ENCODE measurements at places on chromosomes 7 and 10.

DNA sequence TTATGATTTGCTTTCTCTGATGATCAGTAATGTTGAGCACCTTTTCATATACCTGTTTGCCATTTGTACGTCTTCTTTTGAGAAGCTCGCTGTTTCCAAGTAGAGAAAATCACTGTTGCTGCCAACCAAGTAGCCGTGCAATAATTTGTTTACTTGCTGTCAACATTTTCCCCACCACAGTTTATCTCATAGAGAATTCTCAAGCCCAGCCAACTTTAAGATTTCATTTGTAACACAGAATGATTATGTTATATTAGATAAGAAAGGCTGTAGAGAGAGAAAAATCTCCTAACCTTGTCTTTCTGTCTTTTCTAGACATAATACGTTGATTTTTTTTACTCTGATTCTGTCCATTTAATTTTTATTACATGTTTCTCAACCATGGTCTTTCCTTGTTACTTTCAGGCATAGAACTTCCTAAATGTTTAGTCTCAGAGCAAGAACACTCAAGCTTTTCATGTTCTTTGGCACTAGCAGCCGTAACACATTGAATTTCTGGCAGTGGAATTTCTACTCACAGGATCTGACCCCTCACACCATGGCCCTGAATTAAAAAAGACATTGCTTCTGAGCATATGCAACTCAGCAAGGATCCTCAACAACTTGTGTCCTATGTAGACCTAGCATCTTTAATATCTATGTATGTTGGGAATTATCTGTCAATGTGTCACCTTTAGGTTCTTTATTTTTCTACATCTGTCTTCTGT is 23.1 kb downstream of the RPA3 start:
- no peak for DNase-seq

DNA sequence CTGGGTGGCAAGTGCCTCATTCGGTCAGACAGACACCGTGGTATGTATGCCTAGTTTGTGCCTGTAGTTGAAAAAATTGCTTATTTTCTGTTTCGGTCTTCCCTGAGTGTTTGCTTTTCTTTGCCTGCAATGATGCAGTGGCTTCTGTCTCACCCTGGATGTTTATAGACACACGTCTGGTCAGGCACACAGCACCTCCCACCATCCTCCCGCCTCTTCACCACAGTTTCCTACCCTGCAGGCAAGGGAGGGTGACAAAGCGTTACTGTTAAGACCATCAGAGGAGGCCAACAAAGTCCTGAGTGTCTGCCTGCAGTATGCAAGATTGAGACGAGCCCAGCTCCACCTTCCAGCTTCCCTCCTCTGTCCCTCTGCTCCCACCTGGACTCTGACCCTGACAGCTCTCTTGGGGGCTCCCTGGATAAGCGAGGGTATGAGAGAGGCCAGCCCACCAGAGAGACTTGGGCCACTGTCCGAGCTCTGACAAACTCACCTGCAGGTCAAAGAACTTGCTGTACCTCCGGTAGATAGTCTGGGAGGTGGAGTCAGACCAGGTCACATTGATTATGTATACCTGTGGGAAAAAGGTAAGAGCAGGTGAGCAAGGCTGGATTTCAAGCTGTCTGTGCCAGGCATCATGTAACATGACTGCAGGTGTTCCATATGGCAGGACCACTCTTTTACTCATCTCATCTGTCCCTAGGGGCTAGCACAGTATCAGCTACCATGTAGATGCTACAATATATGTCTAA is 54.4 kb downstream of the SH3PXD2A start:
- DNase-seq, result no peak

DNA sequence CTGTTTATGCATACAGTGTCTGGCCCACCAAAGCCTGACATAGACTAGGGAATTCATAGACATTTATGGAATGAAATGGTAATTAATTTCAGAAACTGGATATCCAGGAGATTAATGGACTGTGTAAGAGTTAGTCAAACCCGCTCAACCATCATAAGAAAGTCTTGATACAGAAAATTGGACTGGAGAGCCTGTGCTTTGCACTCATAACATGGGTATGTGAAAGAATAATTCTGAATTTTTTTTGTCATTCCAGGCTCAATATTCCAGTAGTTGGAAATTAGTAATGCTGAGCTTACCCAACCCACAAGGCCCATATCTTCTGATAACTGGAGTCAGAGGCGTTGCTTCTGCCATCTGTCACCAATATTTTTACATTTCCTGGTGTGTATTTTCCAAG is 799.7 kb upstream of the IGFBP3 start:
- no peak for DNase-seq

GRCh38 chr7:31938650-31939049 is 131.6 kb downstream of the PDE1C start:
- DNase-seq, result no peak

GRCh38 chr7:99740573-99741440 is 5.8 kb upstream of the CYP3A7 start:
- no peak for DNase-seq

GRCh38 chr10:34229917-34230316 is 585.2 kb downstream of the PARD3 start:
- DNase-seq, result no peak

Data from stimulated activated CD4-positive, alpha-beta T cell treated with anti-CD3 and anti-CD28 coated beads, Interleukin-1b, Interleukin-23, amount 100 ng/mL, for 1 hour (primary cell).